ENCODE measurements at places on chromosomes 3 and 15. TPM values are rescaled to one million over a fixed set of nuclear protein-coding genes. Genes with fewer than 3 reads are reported as not detected.

GRCh38 chr3:98699132-98699531 lies 64.0 kb upstream of the ST3GAL6 start:
- no peak for DNase-seq
- H3K27me3 ChIP-seq, result peaks cover 2% of the 10 kb centered on the region
- H3K27ac ChIP-seq, result no peak overlapping the region
- H3K4me3 ChIP-seq, result no peak overlapping the region
- no peaks in the 10 kb centered on the region for H3K4me1 ChIP-seq
- H3K36me3 ChIP-seq, result no peaks in the 10 kb centered on the region

DNA sequence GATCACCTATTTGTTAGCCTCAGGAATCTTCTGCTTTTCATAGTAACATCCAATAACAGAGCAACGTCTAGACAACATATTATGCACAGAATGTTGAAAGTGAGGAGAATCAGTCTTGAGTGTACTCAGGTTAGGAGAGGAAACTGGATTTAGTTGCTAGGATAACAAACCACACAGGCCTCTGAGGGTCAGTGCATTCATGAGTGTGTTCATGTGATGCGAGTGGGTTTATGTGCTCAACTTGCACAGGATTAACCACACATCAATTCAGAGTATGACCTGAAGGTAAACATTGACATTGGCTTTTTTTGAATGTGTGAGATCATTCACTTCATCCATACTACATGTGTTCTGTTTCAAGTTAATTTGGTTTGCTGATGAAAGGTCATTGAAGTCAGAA lies 287.6 kb downstream of the DIPK2A start:
- H3K27ac ChIP-seq, result no peak overlapping the region
- H3K27me3 ChIP-seq, result no peaks in the 10 kb centered on the region
- H3K36me3 ChIP-seq, result no peaks in the 10 kb centered on the region
- no peaks in the 10 kb centered on the region for H3K4me1 ChIP-seq

DNA sequence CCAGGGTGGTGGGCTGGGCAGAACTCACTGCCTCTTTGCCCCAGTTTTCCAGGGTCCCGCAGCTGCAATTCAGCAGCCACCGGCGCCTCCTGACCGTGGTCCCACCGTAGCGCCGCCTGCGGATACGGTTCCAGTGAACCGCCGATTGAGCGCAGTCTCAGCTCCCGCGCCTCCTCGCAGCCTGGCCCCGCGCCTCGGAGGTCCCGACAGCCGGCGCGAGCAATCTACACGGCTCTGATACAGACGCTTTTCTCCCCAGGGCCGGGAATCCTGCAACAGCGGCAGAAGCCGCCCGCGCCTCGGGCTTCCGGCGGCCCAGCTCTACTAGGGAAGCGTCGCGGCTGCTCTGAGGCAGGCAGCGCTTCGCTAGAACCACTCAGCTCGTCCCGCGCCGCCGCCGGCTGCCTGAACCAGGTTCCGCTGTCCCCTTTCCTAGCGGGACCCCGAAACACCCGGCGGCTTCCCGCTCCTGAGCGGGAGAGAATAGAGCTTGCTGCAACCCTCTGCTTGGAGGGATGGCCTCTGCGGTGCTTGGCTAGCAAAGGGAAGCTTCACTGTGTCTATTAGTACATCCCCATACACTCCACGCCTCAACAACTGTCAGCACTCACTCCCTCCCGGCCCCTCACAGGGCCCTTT lies 3.1 kb downstream of the FOXL2NB start:
- H3K4me3 ChIP-seq, result peak overlapping the region; percentile 35
- no peaks in the 10 kb centered on the region for H3K36me3 ChIP-seq
- no peak overlapping the region for H3K27ac ChIP-seq
- peaks cover 16% of the 10 kb centered on the region for H3K4me1 ChIP-seq
- no peaks in the 10 kb centered on the region for H3K27me3 ChIP-seq

DNA sequence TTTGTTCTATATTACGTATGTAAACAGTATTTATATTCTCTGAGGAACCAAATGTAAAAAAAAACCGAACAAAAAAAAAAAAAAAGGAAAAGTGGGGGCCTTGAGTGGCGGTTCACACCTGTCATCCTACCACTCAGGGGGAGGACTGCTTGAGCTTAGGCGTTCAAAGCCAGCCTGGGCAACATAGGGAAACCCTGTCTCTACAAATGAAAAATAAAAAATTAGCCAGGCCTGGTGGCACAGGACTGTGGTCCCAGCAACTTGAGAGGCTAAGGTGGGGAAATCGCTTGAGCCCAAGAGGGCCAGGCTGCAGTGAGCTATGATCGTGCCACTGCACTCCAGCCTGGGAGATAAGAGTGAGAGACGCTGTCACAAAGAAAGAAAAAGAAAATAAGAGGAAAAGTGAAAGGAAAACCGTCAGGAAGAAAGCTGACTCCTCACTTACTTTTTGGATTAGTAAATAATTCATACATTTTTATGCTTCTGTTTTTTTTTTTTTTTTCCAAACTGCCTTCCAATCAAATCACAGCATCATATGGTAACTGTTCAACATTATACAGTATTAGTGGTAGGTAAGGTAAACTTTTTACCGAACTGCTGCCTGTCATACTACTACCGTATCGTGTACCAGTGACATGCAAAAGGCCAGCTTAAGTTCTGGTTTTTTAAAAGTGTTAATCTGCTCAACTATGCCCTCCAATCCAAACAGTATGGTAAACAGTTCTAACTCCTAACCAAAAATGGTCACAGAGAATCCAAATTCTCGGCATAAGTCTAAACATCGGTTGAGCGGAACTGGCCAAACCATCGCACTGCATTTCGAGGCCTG lies 1.2 kb downstream of the PHC3 start:
- H3K4me1 ChIP-seq, result peaks cover 6% of the 10 kb centered on the region
- DNase-seq, result no peak
- peaks cover 16% of the 10 kb centered on the region for H3K36me3 ChIP-seq
- H3K27ac ChIP-seq, result peak overlapping the region; percentile 75
- H3K4me3 ChIP-seq, result peak overlapping the region; percentile 76

GRCh38 chr3:60269377-60269776 lies 981.9 kb downstream of the FHIT start:
- no peak overlapping the region for H3K4me3 ChIP-seq
- H3K27me3 ChIP-seq, result no peaks in the 10 kb centered on the region
- H3K27ac ChIP-seq, result no peak overlapping the region
- DNase-seq, result no peak
- no peaks in the 10 kb centered on the region for H3K36me3 ChIP-seq

DNA sequence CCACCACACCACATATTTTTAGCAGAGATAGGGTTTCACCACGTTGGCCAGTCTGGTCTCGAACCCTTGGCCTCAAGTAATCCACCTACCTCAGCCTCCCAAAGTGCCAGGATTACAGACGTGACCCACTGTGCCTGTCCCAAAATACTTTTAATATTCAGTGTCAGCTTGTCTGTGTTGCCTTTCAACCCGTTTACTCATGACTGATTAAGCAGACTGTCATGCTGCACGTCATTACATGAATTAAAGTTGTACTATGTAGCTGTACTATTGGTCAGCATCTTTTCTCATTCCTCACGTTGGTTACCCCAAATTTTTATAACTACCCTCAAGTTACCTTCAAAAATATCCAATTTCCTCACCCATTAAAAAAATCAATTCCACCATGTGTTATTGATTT lies 48.7 kb upstream of the GADL1 start:
- H3K27ac ChIP-seq, result no peak overlapping the region
- H3K4me1 ChIP-seq, result no peaks in the 10 kb centered on the region
- no peaks in the 10 kb centered on the region for H3K27me3 ChIP-seq
- no peak for DNase-seq

DNA sequence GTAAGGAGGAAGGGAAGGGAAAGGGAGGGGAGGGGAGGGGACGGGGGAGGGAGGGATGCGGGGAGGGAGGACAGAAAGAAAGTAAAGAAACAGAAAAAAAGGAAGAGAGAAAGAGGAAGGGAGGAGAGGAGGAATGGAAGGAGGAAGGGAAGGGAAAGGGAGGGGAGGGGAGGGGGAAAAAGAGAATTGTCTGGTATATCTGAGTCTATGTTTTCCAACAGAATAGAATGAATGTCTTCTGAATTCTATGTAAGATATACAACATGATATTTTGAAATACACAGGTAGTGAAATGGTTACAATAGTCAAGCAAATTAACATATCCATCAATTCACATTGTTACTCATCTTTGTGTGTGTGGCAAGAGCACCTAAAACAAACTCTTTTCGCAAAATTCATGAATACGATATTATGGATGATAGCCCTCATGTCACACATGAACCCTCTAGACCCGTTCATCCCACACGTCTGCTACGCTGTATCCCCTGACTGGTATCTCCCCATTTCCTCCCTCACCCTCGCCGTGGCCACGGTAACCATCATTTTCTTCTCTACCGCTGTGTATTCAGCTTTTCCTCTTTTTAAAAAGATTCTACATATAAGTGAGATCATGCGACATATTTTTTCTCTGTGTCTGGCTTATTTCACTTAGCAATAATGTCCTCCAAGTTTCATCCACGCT lies 168.9 kb downstream of the XXYLT1 start:
- DNase-seq, result no peak
- H3K36me3 ChIP-seq, result no peaks in the 10 kb centered on the region
- H3K27ac ChIP-seq, result peak overlapping the region; percentile 100
- peaks cover 70% of the 10 kb centered on the region for H3K4me1 ChIP-seq

DNA sequence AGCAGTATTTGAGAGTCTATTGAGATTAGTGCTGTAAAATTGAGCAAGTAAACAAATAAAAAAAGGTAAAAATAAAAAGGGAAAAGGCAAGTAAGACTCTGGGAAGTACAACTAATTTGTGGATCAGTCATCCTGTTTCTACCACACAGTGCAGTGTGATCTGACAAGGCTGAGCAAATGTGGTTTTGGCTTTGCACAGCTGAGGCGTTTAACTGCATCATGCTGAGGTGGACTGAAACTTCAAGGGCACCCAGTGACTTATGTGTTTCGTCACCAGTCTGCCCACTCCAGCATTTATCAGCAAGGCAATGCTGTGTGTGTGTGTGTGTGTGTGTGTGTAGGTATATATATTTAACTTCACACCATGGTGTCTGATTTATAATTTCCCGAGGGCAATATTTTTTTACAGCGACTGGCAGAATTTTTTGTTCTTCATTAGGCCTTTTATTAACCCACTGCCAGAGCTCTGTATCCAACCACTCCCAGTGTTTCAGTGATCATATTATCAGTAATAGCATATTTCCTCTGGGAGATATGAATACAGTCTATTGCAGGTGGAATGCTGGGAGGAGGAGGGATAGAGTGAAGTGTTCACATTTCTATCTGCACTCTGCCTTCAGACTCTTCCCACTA lies 131.5 kb upstream of the SATB1 start:
- no peak for DNase-seq
- no peaks in the 10 kb centered on the region for H3K36me3 ChIP-seq
- no peaks in the 10 kb centered on the region for H3K27me3 ChIP-seq
- no peak overlapping the region for H3K4me3 ChIP-seq
- H3K4me1 ChIP-seq, result no peaks in the 10 kb centered on the region

DNA sequence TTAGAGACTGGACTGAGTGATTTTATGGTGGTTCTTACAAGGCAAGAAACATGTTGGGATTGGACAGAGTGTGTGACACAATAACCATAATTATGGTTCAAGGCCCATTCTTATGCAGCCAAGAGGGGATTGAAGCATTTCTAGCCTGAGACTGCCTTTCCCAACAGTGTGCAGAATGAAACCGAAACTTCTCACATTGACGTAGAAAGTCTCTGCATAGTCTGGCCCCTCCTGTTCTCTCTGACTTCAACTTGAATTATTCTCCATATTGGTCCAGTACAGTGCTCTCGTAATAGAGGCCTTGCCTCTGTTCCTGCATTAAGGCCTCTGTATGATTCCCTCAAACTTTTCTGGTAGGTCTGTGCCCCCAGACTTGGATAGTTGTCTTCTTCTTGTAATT lies 138.3 kb downstream of the DIPK2A start:
- H3K27me3 ChIP-seq, result no peaks in the 10 kb centered on the region
- no peak overlapping the region for H3K27ac ChIP-seq
- no peak overlapping the region for H3K4me3 ChIP-seq
- H3K36me3 ChIP-seq, result no peaks in the 10 kb centered on the region

DNA sequence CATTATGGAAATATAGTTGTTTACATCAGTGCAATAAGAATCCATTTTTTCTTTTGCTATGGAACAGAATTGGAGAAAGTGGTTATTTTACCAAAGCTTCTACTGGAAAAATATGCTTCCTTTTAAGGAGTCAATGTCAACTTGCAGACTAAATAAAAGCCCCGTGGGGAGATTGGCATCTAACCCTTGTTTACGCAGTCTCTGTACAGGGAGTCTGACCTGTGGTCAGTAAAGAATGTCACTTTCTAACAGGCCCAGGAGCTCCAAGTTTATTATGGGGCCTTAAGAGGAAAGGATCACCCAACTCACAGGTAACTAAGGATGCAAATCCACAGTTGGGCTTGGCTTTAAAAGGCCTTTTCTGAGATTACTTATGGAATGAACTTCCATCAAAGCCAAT lies 1751.2 kb downstream of the SI start:
- DNase-seq, result no peak
- no peak overlapping the region for H3K27ac ChIP-seq
- H3K4me1 ChIP-seq, result no peaks in the 10 kb centered on the region

GRCh38 chr3:90092994-90093393 lies 985.6 kb downstream of the EPHA3 start:
- H3K4me3 ChIP-seq, result no peak overlapping the region
- H3K4me1 ChIP-seq, result no peaks in the 10 kb centered on the region
- DNase-seq, result no peak

SLC12A1 gene
- total RNA-seq, result not detected

ISLR gene
- 0.28 TPM for total RNA-seq

CYP1A2 gene
- total RNA-seq, result not detected

GOLGA8T gene
- not detected for total RNA-seq

AMIGO3 gene
- 0.72 TPM for total RNA-seq

TICRR gene
- 20.5 TPM for total RNA-seq

SAMMSON gene
- not detected for total RNA-seq

SLC9A9 gene
- not detected for total RNA-seq

SCG5 gene
- total RNA-seq, result 0.67 TPM

Data from Panc1 (cell line).